Activated B cell treated with CpG ODN at 0.5 μM for 24 hours (primary cell): ENCODE measurements at places on chromosomes 2 and 18. TPM values are rescaled to one million over a fixed set of nuclear protein-coding genes. Genes with fewer than 3 reads are reported as not detected.

GRCh38 chr2:148021886-148022285 lies 995 bp downstream of the MBD5 start:
- H3K4me3 ChIP-seq = peak overlapping the region; percentile 100
- H3K27me3 ChIP-seq = no peaks in the 10 kb centered on the region
- peaks cover 59% of the 10 kb centered on the region for H3K4me1 ChIP-seq
- H3K27ac ChIP-seq = peak overlapping the region; percentile 95
- peaks cover 27% of the 10 kb centered on the region for H3K36me3 ChIP-seq

- peaks cover 51% of the 10 kb centered on the region for H3K36me3 ChIP-seq
- peak overlapping the region; percentile 90 for H3K4me3 ChIP-seq
- no peak for DNase-seq
Measured at GRCh38 chr2:61534926-61535325, 3.2 kb downstream of the XPO1 start.

- no peaks in the 10 kb centered on the region for H3K36me3 ChIP-seq
- DNase-seq = no peak
- H3K27ac ChIP-seq = no peak overlapping the region
- no peaks in the 10 kb centered on the region for H3K4me1 ChIP-seq
- no peak overlapping the region for H3K4me3 ChIP-seq
Measured at GRCh38 chr18:8140841-8141501, 468.3 kb upstream of the RAB12 start.

GRCh38 chr2:196915507-196916189 lies 10.9 kb downstream of the PGAP1 start:
- no peaks in the 10 kb centered on the region for H3K36me3 ChIP-seq
- H3K27me3 ChIP-seq = no peaks in the 10 kb centered on the region
- no peak for DNase-seq
- peaks cover 9% of the 10 kb centered on the region for H3K4me1 ChIP-seq

- no peaks in the 10 kb centered on the region for H3K4me1 ChIP-seq
- H3K4me3 ChIP-seq = no peak overlapping the region
Measured at GRCh38 chr2:207363761-207364290, 165.9 kb upstream of the CREB1 start.

- no peaks in the 10 kb centered on the region for H3K27me3 ChIP-seq
- no peak overlapping the region for H3K4me3 ChIP-seq
- H3K27ac ChIP-seq = no peak overlapping the region
- no peaks in the 10 kb centered on the region for H3K4me1 ChIP-seq
- H3K36me3 ChIP-seq = peaks cover 30% of the 10 kb centered on the region
Measured at GRCh38 chr2:62992561-62992960, 58.1 kb upstream of the OTX1 start.

DNA sequence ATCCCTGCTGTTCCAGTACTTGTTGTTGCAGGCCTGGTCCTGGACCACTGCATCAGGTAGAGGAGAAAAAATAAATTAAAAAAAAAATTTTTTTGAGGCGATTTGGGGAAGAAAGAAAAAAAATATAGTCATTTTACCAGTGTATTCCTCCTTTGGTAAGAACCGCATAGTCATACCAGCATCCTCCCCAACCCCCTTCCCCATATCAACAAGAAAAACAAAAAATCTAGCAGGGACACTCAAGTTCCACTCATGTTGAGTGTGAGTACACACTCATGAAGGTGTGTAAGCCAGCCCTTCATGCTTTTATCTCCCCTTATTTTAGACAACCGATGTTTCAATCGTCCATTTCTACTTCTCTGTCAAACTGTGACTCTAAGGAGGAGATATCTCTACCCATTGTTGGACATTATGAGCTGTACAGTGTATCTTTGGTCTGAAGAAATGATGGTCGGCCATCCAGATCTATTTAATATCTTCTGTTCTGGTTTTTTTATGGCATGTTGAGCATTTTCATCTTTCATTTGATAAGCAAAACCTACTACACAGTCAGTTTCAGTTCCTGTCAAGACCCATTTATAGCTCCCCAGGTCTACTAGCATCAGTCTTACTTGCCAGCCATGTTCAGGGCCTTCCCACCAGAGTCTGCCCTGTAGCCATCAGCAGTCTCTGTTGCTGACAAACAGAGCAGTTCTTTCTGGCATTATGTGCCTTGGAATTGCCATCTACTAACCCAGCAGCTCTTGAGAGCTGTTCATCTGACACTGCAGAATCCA lies 20.0 kb downstream of the ELP2 start:
- no peaks in the 10 kb centered on the region for H3K27me3 ChIP-seq
- DNase-seq = no peak
- peaks cover 54% of the 10 kb centered on the region for H3K4me1 ChIP-seq
- peak overlapping the region; percentile 61 for H3K4me3 ChIP-seq
- H3K27ac ChIP-seq = peak overlapping the region; percentile 89
- H3K36me3 ChIP-seq = peaks cover 85% of the 10 kb centered on the region

DNA sequence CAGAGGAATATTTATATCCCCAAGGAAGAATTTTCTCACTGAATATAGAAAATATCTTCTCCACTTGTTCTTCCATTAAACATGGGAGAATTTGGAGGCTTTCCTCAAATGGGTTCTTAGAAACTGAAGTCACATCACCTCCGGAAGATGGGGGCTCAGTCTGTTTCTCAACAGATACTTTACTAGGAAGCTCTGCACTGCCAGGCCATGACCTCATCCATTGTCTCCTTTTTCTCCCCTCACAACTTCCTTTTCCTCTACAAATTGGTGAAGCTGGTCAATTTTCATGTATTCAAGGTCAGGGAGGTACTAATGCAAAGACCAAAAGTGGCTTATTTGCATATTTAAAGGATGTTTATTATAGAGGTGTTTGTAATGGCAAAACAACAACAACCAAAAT lies 173.1 kb downstream of the RNF152 start:
- H3K27me3 ChIP-seq = no peaks in the 10 kb centered on the region
- H3K4me3 ChIP-seq = no peak overlapping the region
- H3K4me1 ChIP-seq = no peaks in the 10 kb centered on the region
- H3K36me3 ChIP-seq = no peaks in the 10 kb centered on the region
- no peak overlapping the region for H3K27ac ChIP-seq

GRCh38 chr2:150681120-150681804 lies 193.8 kb upstream of the RND3 start:
- H3K27me3 ChIP-seq = no peaks in the 10 kb centered on the region
- no peaks in the 10 kb centered on the region for H3K36me3 ChIP-seq
- no peak overlapping the region for H3K27ac ChIP-seq

- no peaks in the 10 kb centered on the region for H3K36me3 ChIP-seq
- H3K4me1 ChIP-seq = no peaks in the 10 kb centered on the region
- H3K4me3 ChIP-seq = no peak overlapping the region
- H3K27me3 ChIP-seq = peaks cover 4% of the 10 kb centered on the region
Measured at GRCh38 chr2:118492335-118492734, 355.1 kb downstream of the EN1 start.

DNA sequence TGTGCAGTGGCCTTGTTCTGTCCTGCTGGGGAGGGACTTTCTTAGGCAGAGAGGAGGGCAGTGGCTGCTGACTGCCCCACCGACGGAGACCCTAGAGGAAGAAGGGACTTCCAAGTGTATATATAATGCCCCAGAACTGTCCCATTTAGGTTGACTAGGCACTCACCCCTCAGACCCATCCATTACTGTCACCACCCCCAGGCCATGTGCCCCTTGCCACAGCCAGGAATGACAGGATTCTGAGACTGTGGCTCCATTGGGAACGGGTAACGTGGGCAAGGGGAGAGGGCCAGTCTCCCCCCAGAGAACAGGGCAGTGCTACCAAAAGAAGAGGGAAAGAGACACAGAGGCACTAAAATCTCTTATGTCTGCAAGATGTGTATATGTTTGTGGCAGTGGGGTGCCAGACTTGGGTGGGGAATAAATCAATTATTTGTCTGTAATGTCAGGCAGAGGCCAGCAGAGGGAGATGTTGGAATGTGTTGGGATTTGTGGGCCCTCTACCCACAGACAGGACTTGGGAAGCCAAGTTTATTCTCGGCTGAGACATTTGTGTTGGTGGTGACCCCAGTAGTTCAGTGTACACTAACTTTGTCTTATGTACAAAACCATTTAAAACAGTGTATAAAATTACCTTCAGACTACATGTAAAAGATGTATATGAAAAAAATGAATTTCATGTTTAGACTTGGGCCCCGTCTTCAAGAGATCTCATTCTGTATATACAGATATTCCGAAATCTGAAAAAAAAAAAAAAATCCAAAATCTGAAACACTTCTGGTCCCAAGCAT lies 24.0 kb upstream of the TMEM37 start:
- peaks cover 13% of the 10 kb centered on the region for H3K27me3 ChIP-seq
- H3K4me1 ChIP-seq = no peaks in the 10 kb centered on the region
- no peak for DNase-seq
- H3K27ac ChIP-seq = no peak overlapping the region

GRCh38 chr2:63589148-63589958 lies 590 bp downstream of the MDH1 start:
- no peak for DNase-seq
- H3K4me1 ChIP-seq = peaks cover 47% of the 10 kb centered on the region
- H3K36me3 ChIP-seq = peaks cover 29% of the 10 kb centered on the region
- peak overlapping the region; percentile 97 for H3K4me3 ChIP-seq

DNA sequence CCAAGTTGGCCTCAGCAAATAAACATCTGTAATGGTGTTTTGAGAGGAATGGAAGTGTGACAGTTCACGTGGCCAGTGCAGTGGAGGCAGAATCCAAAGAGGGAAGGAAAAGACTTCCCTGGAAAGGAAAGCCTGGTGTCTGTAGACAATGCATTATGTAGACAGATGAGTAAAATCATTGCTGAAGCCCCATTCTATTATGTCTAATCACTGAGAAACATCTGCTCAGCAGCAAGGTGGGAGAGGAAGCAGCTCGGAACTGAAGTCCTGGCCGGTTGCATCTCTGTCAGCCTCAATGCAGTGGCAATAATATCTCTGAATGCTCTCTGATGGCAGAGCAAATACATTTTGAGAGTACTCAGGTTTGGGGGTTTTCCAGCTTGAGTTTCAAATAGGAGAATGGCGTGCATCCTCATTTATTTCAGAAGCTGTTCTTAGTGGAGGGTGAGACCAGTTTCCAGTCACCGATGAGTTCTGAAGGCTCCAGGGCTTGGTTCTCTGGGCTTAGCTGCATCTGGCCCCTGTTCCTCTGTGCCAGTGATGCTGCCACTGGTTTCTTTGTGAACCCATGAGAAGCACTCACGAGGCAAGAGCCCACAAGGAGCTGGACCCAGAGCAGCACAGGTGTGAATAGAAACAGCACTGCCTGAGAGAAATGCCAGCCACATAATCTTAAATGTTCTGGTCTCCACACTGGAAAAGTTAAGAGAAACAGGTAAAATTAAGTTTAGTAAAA lies 63.3 kb downstream of the RPIA start:
- H3K4me1 ChIP-seq = peaks cover 18% of the 10 kb centered on the region
- H3K4me3 ChIP-seq = peak overlapping the region; percentile 13
- peak overlapping the region; percentile 96 for H3K27ac ChIP-seq
- H3K27me3 ChIP-seq = no peaks in the 10 kb centered on the region
- H3K36me3 ChIP-seq = peaks cover 35% of the 10 kb centered on the region

DNA sequence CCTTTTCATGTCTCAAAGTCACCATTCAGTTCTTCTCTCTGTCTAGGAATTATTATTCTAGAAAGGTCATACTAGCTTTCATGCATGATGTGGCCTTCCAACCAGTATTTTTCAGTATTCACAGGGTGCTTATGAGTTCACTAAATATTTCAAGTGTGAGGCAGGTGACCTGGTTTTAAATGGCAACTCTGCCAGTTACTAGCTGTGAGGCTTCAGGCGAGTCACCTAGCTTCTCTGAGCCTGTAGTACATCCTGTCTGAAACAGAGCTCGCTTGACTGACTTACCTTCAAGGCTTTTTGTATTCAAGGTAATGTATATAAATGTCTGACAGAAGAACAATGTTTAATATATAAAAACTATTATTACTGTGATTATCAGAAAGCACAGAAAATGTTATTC lies 19.4 kb upstream of the ACVR1 start:
- no peak overlapping the region for H3K27ac ChIP-seq
- H3K36me3 ChIP-seq = no peaks in the 10 kb centered on the region
- H3K4me3 ChIP-seq = no peak overlapping the region
- no peak for DNase-seq

DNA sequence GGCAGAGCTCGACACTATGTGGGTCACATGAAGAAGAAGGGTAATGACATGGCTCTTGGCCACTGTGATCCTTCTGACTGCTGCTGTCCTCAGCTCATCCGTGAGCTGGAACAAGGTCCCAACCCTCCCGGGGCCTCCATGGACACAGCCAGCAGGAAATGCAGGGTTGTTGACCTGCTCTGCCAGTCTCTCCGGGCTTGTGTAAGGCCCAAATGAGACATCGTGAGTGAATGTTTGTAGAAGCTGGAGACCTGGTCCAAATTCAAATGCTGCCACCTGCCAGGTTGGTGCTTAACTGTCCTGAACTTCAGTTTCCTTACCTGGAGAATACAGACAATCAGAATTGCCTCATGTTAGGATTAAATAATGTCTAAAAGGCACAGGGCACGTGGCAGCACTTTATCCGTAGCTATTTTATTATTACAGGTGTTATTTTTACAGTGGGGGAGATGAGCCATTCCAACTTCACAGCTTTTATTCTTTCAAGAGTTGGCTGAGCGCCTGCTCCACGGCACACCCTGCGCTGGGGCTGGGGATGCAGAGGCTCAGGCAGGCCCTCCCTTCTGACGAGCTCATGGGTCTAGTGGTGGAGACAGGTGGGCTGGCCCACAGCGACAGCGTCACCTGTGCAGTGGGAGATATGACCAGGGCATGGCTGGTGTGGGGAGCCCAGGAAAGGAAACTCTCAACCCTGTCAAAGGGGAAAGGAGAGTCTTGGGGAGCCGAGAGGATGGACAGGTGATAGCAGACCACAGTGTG lies 15.1 kb downstream of the ARHGEF4 start:
- H3K36me3 ChIP-seq = no peaks in the 10 kb centered on the region
- DNase-seq = no peak
- H3K27ac ChIP-seq = no peak overlapping the region

The DNAH6 gene
- total RNA-seq = 0.34 and 0.82 TPM in 2 replicates

The RMC1 gene
- total RNA-seq = 58.4 and 71.2 TPM in 2 replicates

The MC5R gene
- not detected in 2 replicates for total RNA-seq

The UGGT1 gene
- 43.7 and 46.8 TPM in 2 replicates for total RNA-seq

The NT5DC4 gene
- 1.4 and 2.1 TPM in 2 replicates for total RNA-seq

The ZAP70 gene
- total RNA-seq = 2.8 and 4.8 TPM in 2 replicates

The RUFY4 gene
- 0.53 TPM in 1 of 2 replicates, not detected in the other for total RNA-seq

The C2orf92 gene
- 8.9 and 14.4 TPM in 2 replicates for total RNA-seq

The DSC2 gene
- total RNA-seq = not detected in 2 replicates

The PKDCC gene
- 0.24 TPM in 1 of 2 replicates, not detected in the other for total RNA-seq

The DOK6 gene
- not detected in 2 replicates for total RNA-seq

The PHOSPHO2 gene
- total RNA-seq = 3.2 and 6.3 TPM in 2 replicates

The CAPN14 gene
- 2.4 and 3.3 TPM in 2 replicates for total RNA-seq

The IL1R1 gene
- total RNA-seq = not detected in 2 replicates

The HSBP1L1 gene
- total RNA-seq = 0.98 and 2.5 TPM in 2 replicates
